Stimulated activated CD4-positive, alpha-beta T cell treated with anti-CD3 and anti-CD28 coated beads, Interleukin-1b, Interleukin-23, amount 100 ng/mL, for 1 hour (primary cell): ENCODE measurements at places on chromosomes 6 and 20.

GRCh38 chr6:120219339-120219738 lies 869.8 kb upstream of the MAN1A1 start:
- DNase-seq, result no peak

DNA sequence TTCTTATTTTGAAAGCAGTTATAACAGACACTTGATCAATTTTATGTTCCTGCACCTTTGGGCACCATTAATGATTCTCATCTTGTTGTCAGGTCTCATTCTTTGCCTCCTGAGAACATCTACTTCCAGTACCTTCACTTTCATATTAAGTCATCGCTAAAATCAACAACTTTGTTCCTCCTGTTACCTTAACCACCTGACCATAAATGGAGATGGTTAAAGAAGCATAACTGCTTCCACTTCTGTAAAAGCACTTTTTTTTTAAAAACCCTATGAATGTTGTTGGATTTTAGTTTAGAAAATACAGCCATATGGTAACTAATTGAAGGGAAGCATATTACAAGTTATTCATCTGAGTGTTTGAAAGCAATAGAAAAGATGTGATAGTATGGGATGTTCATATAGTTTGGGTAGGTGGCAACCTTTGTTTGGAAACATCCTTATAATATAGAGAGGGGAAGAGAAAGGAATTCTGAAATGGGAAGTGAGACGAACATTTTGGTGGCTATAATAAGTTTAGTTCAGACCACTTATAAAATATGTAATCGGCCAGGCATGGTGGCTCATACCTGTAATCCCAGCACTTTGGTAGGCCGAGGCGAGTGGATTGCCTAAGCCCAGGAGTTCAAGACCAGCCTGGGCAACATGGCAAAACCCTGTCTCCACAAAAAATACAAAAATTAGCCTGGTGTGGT lies 53.9 kb downstream of the AFG1L start:
- no peak for DNase-seq

DNA sequence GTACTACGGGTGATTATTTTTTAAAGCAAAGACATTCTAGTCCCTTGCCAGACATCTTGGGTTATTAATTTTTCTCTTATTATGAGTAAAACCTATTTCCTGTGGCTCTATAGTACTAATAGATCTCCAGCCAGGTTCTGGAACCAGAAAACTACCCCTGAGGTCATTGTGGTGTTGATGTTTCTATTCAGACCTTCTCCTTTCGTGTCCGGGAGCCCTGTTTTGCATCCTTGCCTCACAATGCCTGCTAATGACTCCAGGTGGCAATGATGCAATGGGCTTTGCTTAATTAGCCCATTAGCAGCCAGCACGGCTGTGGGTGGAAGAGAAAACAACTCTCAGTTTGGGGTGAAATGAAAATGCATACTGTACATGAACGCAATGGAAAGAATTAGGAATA lies 62.9 kb upstream of the ARG1 start:
- DNase-seq, result no peak

DNA sequence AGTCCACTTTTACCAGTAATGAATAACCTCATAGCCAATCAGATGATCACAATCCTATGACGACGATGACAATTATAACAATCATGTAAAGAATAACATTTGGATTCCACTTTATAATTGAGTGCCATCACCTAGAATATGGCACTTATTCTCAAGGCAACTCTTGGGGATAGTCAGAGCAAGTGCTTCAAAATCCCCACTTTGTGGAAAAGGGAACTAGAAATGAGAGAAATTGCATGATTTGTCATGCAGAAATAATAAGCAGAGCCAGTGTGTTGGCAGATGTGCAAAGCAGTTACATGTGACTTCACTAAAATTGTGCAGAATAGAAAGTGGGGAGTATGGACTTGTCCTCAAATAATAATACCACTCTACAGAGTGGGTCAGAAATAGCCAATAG lies 41.3 kb downstream of the FRK start:
- no peak for DNase-seq

GRCh38 chr20:61754976-61755778 lies 310.5 kb downstream of the TAF4 start:
- DNase-seq, result no peak

DNA sequence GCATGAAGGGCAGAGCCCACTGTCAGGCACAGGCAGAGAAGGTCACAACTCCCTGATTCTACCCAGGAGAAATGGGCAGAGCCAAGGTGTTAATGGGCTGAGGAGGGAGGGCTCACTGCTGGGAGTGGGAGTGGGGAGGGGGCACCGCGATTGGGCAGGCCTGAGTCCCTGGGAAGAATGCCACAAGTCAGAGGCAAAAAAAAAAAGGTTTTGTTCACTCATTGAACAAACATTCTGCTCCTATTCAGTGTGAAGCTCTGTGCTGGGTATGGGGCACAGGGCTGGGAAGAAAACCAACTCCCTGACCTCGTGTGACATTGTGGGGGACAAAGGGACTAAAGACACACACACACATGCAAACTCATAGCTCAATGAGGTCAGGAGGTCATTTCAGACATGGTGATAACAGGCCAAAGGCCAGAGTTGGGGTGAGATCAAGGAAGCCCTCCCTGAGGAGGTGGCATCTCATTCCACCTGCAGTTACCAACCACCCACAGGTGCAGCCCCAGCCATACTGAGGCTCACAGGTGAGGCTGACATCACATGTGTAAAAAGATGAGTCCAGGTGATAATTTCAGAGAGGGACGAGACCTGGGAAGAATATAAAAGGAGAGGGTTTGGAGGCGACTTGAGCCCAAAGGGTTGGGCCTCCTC lies 3.2 kb upstream of the PMEPA1 start:
- DNase-seq, result no peak
